DMS153 (cell line): ENCODE measurements at places on chromosomes 11 and 22.

DNA sequence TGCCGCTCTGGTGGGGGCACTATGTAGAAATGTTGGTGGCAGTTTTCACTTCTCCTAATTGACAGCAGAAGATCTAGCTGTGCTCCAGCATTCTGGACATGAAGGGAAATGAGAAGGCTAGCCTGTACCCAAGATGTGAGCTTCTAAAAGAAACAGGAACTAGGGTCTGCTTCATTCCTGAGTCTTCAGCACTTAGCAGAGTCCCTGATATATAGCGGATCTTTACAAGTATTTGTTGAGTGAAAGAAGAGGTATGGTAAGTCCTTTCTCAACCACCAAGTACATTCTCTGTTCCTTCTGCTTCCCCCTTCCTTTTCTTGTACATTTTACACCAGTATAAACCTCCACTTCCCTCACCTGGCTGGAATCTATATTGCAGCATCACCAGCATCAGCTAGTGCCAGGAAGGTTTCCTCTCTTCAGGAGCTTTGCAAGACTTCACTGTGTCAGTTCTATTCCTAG is 408.3 kb upstream of the CADM1 start:
- peak; percentile 42 for DNase-seq

DNA sequence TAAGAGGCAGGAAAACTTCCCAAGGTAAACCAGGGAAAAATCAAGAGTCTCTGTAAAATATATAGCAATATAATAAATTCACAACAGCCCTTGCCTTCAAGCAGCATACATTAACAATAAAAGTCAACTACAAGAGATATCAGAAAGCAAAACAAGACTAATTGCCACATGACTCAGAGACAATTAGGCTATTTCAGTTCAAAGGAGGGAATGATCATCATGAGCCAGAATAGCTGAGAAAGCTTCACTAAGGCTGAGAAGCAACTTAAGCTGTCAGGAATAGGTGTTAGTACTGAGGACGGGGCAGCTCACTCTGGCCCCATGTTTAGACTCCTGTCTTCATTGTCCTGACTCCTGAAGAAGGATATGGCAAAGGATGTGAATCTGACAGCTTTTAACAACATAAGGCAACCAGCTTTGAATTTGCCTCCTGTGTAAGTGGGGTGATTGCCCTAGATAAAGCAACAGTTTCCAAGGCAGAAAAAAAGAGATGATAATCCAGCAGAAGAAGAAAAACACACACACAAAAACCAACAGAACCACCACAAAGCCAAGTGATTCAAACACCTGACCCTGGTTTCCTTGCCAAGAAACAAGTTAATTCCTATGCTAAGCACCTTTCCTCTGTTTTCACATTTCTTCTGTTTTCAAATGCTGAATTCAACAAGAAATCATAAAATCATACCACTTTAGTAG is 60.8 kb downstream of the SIK3 start:
- DNase-seq, result no peak

DNA sequence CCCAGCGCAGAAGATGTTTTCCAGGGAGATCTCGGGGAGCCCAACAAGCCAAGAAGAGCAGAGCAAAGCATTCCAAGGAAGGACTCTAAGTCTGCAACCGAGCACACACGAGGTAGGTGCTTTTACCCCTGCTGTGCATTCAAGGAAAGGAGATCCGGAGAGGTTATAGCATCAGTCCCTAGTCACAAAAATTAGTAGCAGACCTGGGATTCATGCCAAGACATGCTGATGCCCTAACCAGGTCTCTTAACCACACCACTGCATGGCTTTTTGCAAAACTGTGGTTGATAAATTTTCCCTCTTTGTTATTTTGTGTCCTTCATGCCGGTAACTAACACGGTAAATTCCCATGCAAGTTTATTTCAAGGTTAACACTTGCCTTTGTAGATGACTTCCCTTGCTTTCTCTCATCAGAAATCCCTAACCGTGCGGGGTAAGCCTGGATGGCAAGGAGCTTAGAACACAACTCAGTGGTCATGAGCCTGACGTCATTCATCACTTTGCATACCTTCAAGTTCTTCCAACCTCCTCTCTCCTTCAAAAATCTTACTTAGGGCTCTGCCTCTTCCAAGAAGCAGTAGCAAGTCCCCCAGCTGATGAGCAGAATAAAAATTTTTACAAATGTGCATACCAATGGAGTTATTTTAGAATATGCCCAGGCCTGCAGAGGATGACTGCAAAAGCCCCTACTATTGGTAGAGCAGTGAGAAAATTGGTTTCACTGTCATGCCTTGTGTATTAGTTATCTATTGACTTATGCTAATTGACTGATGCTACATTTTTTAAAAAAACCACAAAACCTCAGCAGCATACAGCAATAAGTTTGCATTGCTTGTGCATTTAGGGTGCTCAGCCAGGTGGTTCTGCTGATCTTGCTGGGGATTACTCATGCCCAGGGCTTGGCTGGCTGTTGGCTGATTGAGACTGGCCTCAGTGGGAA is 465.1 kb downstream of the MN1 start:
- no peak for DNase-seq

DNA sequence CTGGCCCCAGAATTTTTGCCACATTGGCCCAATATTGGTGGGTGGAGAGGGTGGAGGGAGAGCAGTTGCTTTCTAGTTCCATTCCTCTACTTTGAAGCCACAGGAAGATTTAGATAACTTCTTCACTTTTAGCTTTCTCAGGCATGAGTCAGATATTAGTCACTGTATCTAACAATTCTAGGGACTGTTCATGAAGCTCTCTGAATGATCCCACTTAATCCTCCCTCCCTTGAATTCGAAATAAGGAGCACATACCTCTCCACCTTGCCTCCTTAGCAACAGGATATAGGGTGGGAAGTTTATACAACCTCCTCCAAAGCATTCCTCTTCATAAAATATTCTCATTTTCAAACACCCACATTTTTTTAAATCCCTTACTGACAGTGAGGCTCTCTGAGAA is 13.5 kb downstream of the FSHB start:
- no peak for DNase-seq

GRCh38 chr11:126857860-126858808 is 142.4 kb downstream of the KIRREL3 start:
- DNase-seq, result peak; percentile 89

DNA sequence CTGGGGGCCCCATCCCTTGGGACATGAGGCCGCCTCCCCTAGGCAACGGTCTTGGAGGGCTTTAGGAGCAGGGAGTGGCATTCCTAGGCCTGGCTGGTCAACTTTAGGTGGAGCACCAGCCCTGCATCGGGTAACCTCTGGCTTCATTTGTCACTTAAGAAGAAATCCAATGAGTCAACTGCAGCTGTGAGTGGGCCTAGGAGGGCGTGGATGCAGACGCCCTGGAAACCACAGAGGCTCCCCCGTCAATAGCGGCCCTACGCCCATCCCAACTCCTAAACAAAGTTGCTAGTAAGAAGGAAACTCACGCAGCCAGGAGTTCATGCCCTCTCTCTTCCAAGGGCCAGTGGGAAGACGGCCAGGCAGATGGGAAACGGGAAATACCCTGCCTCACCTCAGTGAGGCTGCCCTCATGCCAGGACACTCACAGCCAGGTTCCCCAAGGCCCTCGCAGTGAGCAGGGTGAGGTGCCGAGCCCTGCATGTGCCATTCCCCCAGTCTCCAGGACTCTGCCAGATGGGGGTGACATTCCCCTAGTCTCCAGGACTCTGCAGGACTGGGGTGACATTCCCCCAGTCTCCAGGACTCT is 20.8 kb downstream of the BID start:
- DNase-seq, result no peak

GRCh38 chr11:123011510-123011909 is 29.9 kb upstream of the BSX start:
- no peak for DNase-seq

DNA sequence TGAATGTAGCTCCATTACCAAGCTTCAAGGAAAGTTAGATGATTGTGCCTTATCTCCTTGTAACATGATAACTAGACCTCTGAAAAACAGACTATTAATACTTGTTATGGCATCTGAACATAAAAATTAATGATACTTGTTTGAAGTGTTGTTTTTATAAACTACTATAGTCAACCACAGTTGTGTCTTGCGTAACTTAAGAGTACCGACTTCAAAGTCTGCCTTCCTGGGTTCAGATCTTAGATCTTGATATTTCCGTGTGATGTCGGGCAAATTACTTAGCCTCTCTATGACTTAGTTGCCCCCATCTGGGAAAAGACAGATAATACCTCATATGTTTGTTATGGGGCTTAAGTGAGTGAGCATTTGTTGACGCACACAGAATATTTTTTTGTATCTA is 906.5 kb downstream of the JRKL start:
- no peak for DNase-seq

DNA sequence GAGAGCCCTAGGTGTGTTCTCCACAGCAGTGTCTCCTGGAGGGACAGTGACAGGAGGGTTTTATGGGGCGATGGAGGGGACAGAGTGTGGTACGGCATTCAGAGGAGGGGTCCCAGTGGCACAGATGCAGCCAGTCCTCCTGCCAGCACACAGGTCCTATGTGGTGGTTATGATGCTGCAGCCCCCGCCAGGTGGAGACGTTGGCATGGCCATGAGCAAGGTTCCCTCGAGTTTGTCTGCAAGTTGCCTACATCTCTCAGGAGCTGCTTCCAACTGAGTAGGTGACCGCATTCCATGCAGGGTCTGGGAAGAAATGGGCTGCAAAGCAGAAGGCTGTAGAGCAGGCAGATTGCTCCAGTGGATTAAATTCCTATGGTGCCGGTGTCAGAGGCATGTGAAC is 646.0 kb downstream of the TBC1D22A start:
- no peak for DNase-seq

DNA sequence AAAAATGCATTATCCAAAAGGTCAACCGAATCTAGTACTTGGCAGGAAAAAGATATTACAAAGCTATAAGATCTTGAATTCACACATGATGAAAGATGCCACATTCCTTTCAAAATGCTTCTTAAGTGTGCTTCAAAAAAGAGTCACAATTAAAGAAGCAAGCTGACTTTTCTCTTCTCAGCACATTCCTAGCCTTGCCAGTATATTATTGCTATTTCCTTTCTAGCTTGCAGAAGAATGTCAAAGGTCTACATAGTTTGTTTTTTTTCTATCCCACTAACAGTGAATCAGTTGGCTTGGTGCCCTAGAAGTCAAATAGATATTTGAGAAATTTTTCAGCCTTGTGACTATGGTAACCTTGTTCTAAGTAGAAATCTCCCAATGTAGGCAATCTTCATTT is 56.8 kb downstream of the GUCY1A2 start:
- no peak for DNase-seq
